ENCODE measurements at places on chromosomes 2 and 18.

DNA sequence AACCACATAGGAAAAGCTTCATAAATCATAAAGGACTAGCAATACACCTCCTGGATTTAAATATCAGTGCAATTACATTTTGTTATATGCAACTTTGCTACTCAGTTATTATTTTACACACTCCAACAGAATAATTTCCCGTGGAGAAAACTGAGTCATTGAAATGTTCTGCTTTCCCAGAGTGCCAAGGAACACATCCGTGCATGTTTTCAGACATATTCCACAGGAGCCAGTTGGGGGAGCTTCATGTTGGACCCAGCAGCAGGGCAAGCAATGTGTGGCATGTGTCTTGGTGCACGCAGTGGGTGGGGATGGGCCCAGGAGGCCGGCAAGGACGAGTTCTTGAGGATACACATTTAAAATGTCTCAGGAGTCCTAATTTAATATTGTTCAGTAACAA is 14.4 kb upstream of the SMIM21 start:
- DNase-seq: no peak

- DNase-seq: no peak
These were observed 38.0 kb upstream of the ERMN start for GRCh38 chr2:157363612-157364101.

GRCh38 chr18:68397241-68398035 is 317.5 kb downstream of the TMX3 start:
- no peak for DNase-seq

GRCh38 chr2:231207734-231208133 is 9.3 kb downstream of the ARMC9 start:
- DNase-seq: no peak

Data from amniotic stem cell (primary cell).